Left lung (tissue), 14 donors: ENCODE measurements at places on chromosomes 12 and 14. TPM values are rescaled to one million over a fixed set of nuclear protein-coding genes. Genes with fewer than 3 reads are reported as not detected.

Gene PRPH
- 2.4 TPM for polyA plus RNA-seq

- H3K27ac ChIP-seq, result no peak overlapping the region
- H3K4me3 ChIP-seq, result no peak overlapping the region
- DNase-seq, result peak; percentile 79
- no peaks in the 10 kb centered on the region for H3K27me3 ChIP-seq
- peaks cover 8% of the 10 kb centered on the region for H3K4me1 ChIP-seq
- no peaks in the 10 kb centered on the region for H3K36me3 ChIP-seq
Observed at GRCh38 chr12:27083861-27084394, 1.6 kb upstream of the C12orf71 start.

DNA sequence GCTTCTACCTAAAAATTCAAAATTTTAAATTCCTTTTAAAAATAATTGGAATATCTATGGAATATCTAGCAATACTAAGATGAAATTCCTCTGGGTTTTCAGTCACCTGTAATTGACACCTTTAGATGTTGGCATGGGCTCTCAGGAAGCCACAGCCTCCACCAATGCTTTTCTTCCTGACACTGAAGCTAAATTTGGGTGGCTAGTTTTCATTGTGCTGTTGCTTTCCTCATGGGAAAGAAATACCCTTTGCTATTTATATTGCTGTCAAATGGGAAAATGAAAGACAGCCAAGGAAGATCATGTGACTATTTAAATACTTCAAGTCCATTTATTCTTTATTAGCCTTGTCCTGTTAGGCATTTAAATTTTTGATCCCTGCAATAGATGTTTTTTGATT is 313.0 kb downstream of the NAV3 start:
- no peaks in the 10 kb centered on the region for H3K4me1 ChIP-seq
- no peaks in the 10 kb centered on the region for H3K27me3 ChIP-seq
- H3K36me3 ChIP-seq, result no peaks in the 10 kb centered on the region

- H3K4me3 ChIP-seq, result no peak overlapping the region
- no peak for DNase-seq
- H3K36me3 ChIP-seq, result peaks cover under 1% of the 10 kb centered on the region
- H3K4me1 ChIP-seq, result peaks cover 19% of the 10 kb centered on the region
Observed at GRCh38 chr12:57133916-57134315, 5.6 kb downstream of the LRP1 start.

- no peak for DNase-seq
- no peak overlapping the region for H3K4me3 ChIP-seq
Observed at GRCh38 chr12:10889226-10889625, 5.2 kb upstream of the PRH1 start.

Gene STAC3
- 5.1 TPM for polyA plus RNA-seq

- no peak for DNase-seq
- no peaks in the 10 kb centered on the region for H3K36me3 ChIP-seq
- H3K4me1 ChIP-seq, result no peaks in the 10 kb centered on the region
Observed at GRCh38 chr12:30138483-30138882, 354.7 kb upstream of the TMTC1 start.

- H3K27ac ChIP-seq, result no peak overlapping the region
- peak; percentile 82 for DNase-seq
- H3K27me3 ChIP-seq, result no peaks in the 10 kb centered on the region
- no peaks in the 10 kb centered on the region for H3K4me1 ChIP-seq
Observed at GRCh38 chr12:92561543-92561899, 141.3 kb upstream of the PLEKHG7 start.

DNA sequence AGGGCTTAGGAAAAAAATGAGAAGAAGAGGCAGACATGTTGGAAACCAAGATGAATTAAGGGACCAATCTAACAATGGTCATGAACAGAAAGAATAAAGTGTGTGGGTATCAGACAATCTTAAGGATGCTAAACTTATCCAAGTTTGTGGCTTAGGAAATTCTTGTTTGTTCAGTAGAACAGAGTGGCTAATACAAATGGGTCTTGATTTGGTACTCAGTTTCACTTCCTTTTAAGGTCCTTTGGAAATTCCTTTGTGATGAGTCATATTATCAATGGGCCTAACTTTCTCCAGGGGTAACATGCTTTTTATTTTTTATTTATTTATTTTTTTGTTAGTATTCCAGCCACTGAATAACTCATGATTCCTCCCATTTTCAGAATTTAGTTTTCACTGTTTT is 1154.7 kb upstream of the FLRT2 start:
- H3K36me3 ChIP-seq, result no peaks in the 10 kb centered on the region
- H3K27ac ChIP-seq, result no peak overlapping the region
- no peaks in the 10 kb centered on the region for H3K4me1 ChIP-seq
- DNase-seq, result no peak
- H3K27me3 ChIP-seq, result no peaks in the 10 kb centered on the region

DNA sequence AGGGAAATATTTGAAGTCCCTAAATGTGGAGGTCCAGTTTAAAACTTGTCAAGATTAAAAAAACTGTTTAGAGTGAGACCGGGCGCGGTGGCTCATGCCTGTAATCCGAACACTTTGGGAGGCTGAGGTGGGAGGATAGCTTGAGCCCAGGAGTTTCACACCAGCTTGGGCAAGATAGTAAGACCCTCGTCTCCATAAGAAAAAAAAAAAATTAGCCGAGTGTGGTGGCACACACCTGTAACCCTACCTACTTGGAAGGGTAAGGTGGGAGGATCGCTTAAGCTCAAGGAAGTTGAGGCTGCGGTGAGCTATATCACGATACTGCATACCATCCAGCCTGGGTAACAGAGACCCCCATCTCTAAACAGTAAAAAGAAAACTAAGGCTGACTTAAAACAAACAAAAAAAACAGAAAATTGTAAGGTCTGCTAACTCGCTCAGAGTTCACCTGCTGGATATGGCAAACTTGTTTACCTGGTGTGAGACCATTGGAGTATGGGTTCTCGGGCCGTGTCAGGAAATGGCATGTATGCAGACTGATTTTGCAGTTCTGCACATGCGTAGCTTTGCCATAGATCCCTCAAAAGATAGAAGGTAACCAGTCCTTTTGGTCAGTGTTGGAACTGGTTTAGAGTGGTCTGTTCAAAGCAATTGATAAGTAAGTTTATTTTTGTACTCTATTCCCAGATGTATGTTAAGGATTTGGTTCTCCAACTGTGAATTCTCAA is 2.1 kb downstream of the RNF10 start:
- H3K4me1 ChIP-seq, result peaks cover 68% of the 10 kb centered on the region
- no peaks in the 10 kb centered on the region for H3K36me3 ChIP-seq
- H3K4me3 ChIP-seq, result peak overlapping the region; percentile 88
- no peaks in the 10 kb centered on the region for H3K27me3 ChIP-seq

Gene PLEKHD1
- 0.11 TPM for polyA plus RNA-seq

Gene FGF6
- polyA plus RNA-seq, result not detected

DNA sequence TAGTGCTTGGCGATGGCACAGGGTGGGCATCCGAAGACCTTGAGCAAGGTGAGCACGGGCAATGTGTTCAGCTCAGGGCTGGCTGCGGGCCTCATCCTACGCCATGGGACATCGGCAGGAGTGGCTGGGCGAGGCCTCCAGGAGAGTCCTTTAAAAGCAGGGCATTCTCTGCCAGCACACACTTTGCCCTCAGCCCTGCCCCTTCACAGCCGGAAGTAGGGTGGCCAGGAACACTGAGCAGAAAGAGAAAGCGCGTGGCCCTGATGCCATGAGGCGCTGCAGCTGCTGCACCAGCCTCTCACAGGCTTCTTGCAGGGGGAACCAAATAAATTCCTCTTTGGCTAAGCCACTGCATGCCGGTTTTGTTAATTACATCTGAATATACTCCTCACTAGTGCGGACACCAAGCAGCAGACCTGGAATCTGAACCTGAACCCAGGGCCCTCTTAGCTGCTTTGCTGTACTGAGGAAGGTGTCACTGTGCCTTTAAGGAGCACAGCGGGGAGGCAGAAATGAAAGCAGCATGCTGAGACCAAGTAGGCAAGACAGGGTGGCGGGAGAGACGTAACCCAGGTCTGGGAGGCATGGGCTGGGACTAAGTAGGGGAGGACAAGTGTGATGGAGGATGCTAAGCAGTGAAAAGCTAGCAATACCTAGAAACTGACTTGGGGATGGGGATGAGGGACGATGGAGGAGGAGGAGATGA is 155.2 kb downstream of the TTC7B start:
- H3K27me3 ChIP-seq, result no peaks in the 10 kb centered on the region
- H3K27ac ChIP-seq, result peak overlapping the region; percentile 44
- DNase-seq, result no peak
- peaks cover 7% of the 10 kb centered on the region for H3K4me1 ChIP-seq
- H3K4me3 ChIP-seq, result no peak overlapping the region
- peaks cover 10% of the 10 kb centered on the region for H3K36me3 ChIP-seq

Gene CAMKK2
- 44.4 TPM for polyA plus RNA-seq

GRCh38 chr14:71985538-71986189 is 53.4 kb downstream of the RGS6 start:
- no peak overlapping the region for H3K4me3 ChIP-seq
- H3K36me3 ChIP-seq, result no peaks in the 10 kb centered on the region
- H3K4me1 ChIP-seq, result no peaks in the 10 kb centered on the region
- H3K27me3 ChIP-seq, result no peaks in the 10 kb centered on the region
- H3K27ac ChIP-seq, result no peak overlapping the region

DNA sequence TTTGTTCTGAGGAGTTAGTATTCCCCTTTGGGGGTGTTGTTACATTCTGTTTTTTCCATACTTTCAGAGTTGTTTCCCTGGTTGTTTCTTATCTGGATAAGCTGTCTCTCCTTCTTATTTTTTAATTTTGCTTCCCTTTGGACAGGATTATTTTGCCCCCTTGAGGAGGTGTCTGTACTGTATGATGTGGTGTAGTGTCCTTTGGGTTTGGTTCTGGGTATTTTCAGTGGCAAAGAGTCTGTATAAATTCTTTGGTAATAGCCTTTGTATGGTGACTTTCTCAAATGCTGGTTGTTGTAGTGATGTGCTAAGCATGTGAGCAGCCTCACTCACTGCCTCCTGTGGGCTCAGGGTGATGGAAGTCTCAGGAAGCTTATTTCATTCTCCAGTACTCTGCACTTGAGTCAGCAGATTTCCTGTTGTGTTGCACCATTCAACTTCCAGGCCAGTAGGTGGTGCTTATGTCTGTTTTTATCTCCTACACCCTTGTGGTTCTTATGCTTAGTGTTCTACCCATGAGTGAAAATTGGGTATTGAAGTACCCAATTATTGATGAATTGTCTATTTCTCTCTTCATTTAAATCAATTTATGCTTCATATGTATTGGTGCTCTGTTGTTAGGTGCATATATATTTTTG is 103.3 kb upstream of the PMCH start:
- no peak for DNase-seq
- H3K36me3 ChIP-seq, result no peaks in the 10 kb centered on the region
- H3K27ac ChIP-seq, result no peak overlapping the region
- H3K27me3 ChIP-seq, result no peaks in the 10 kb centered on the region
- no peak overlapping the region for H3K4me3 ChIP-seq

Gene COCH
- 1.6 TPM for polyA plus RNA-seq

DNA sequence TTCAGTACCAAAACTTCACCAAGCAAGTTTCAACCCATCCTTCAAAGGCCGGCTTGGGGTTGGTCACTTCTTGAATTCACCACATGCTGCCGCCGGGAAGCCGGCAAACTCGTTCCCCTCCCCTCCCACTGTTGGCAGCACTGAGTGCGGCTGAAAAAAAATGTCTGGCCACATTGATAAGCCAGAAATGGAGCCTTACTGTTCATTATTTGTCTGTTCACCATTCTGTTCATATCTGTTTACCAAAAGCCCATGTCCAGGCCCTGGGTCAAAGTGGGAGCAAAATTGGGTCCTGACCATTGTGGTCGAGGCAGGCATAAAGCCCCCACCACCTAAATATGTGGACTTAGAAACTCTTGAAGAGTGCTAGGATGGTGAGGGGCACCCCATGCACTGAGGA is 7.3 kb upstream of the HSP90AA1 start:
- H3K27me3 ChIP-seq, result no peaks in the 10 kb centered on the region
- no peaks in the 10 kb centered on the region for H3K4me1 ChIP-seq
- H3K36me3 ChIP-seq, result no peaks in the 10 kb centered on the region
- peak; percentile 32 for DNase-seq

DNA sequence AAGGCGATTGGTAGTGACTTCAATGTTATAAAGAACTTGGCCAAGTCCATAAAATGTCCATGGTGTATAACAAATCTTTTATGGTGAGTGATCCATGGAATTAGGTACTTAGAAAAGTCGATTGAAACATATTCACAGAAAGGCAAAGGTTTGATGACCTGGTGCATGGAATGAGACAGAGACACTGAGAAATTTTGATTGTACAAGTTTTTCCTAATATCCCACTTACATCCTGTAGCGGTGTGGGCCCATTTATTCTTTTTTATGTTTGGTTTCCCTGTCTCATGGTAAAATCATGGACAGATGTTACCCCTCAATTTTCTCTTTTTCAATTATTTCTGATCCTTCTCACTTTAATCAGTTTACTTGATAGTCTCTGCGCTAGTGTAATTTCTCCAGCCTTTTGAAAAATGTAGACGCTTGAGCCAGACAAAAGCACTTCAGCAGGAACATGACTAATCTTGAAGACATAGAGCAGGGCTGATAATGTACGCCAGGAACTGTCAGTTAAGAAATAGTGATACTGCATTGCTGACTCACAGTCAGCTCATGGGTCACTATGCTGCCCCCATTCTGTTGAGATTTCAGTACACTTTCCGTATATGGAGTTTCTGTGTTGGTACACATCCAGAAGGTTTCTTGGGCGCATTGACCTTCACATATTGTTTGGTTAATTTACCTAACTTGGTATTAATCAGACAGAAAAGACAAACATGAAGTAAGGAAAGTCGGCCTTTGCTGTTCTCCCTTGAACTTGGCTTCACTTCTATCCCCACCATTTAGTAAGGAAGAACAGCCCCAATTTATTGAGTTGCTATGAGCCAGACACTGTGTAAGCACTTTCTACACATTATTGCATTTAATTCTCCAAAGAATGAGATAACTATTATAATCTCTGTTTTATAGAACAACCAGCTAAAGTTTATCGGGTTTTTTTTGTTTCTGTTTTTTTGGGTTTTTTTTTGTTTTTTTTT is 841.7 kb downstream of the DIO2 start:
- DNase-seq, result no peak
- H3K27me3 ChIP-seq, result no peaks in the 10 kb centered on the region
- no peak overlapping the region for H3K4me3 ChIP-seq
- no peak overlapping the region for H3K27ac ChIP-seq

DNA sequence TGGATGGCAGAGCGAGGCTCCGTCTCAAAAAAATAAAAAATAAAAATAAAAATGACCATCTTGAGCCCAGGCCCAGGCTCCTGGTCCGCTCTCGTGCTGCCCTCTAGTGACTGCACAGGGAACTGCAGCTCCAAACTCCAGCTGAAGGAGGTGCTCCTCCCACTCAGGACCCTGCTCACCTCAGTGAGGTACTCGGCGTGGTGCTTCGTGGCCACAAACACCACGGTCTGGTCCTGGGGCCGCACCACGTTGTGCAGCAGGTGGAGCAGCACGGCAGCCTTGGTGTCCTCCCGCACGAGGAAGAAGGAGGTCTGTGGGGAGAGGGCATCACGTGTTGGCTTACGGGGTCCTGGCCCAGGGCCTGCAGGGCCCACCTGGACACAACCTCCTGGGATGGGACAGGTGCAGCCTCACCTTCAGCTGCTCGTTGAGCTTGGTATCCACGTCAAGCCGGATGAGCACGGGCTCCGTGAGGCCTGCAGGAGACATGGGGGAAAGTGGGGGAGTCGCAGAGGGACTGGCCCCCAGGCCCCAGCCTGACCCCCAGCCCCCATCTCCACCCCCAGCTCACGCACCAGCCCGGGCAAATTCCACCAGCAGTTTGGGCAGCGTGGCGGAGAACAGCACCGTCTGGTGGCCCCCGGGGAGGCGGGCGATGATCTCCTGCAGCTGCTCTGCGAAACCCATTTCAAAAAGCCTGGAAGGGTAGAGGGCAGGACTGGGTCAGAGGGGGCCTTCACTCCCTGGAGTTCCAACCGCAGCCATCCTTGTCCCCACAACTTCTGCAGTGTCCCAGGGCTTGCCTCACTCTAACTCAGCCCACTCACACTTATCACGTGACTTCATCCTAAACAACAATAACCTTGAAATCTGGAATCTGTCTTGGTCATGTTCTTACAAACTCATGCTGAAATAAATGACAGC is 10.6 kb downstream of the DDX54 start:
- DNase-seq, result peak; percentile 72
- H3K36me3 ChIP-seq, result no peaks in the 10 kb centered on the region
- H3K27ac ChIP-seq, result no peak overlapping the region
- H3K4me1 ChIP-seq, result no peaks in the 10 kb centered on the region
- H3K4me3 ChIP-seq, result no peak overlapping the region
- no peaks in the 10 kb centered on the region for H3K27me3 ChIP-seq
